Activated CD4-positive, alpha-beta memory T cell treated with anti-CD3 and anti-CD28 coated beads for 36 hours (primary cell): ENCODE measurements at places on chromosomes 2 and 18. TPM values are rescaled to one million over a fixed set of nuclear protein-coding genes. Genes with fewer than 3 reads are reported as not detected.

VWA3B gene
- total RNA-seq = not detected

CAVIN2 gene
- total RNA-seq = not detected

CLEC4F gene
- total RNA-seq = not detected

TSPYL6 gene
- not detected for total RNA-seq

RNF25 gene
- total RNA-seq = 15.6 TPM

MAP3K19 gene
- total RNA-seq = not detected

ARHGAP25 gene
- 87.7 TPM for total RNA-seq

TCF23 gene
- not detected for total RNA-seq

CYS1 gene
- not detected for total RNA-seq

FBXO36 gene
- 1.5 TPM for total RNA-seq

IL1B gene
- total RNA-seq = 0.44 TPM

DNA sequence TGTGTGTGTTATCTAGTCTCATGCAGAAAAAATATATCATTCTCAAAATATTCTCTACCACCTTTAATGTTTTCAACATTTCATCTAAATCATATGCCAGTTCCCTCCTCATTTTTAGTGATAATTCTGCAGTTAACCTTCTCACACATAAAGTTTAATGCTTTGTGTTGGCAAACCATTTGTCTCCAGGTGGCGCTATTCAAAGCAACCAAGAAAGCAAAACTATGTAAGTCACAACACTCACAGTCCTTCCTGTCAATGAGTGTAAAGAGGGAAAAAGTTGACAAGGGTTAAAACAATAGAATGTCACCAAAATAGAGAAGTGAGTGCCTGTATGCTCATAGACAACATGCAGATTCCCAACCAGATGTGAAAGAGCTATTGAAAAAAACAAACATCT, 961.6 kb upstream of the LRRTM1 start:
- DNase-seq = no peak

GRCh38 chr2:120682654-120683053, 53.0 kb upstream of the GLI2 start:
- DNase-seq = no peak

DNA sequence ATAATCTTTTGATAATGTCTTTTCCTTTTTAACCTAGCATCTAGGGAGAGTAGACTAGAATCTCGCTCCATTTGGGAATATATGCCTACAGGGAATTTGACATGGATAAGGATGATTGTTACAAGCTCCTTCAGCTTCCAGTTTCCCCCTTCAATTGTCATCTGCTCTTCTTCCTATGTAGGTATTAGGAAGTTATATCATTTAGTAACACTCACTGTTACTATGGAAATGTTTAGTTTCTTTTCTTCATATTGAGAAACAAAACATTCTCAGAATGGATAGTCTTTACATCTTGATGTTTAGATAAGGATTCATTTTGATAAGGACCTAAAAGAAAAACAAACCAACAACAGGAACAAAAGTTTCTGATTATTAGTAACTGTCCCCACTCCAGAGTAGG, 127.6 kb downstream of the PHLPP1 start:
- no peak for DNase-seq

DNA sequence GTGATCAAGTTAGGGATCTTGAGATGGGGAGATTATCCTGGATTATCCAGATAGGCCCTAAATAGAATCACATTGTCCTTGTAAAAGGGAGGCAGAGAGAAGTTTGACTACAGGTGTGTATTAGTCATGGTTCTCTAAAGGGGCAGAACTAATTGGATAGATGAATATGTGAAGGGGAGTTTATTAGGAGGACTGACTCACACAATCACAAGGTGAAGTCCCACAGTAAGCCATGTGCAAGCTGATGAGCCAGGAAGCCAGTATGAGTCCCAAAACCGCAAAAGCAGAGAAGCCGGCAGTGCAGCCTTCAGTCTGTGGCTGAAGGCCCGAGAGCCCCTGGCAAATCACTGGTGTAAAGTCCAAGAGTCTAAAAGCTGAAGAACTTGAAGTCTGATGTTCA, 275.8 kb downstream of the KCNS3 start:
- no peak for DNase-seq

GRCh38 chr2:71896385-71897136, 251.1 kb downstream of the CYP26B1 start:
- no peak for DNase-seq

GRCh38 chr2:69184224-69184623, 171.2 kb downstream of the ANTXR1 start:
- DNase-seq = no peak

DNA sequence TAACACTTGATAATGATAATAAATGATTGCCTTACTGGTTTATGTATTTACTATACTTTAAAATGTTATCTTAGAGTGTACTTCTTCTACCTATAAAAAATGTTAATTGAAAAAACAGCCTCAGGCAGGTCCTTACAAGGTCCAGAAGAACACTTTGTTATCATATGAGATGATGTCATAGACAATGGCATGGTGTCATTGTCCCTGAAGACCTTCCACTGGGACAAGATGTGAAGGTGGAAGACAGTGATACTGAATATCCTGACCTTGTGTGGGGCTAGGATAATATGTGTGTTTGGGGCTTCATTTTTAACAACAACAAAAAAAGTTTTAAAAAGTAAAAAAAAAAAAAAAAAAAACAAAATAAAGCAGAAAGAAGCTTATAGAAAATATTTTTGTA, 342.2 kb upstream of the KYNU start:
- DNase-seq = no peak

- DNase-seq = no peak
Observed at GRCh38 chr2:157203651-157204050, 53.9 kb upstream of the GALNT5 start.

- no peak for DNase-seq
Observed at GRCh38 chr2:45901468-45902032, 250.1 kb downstream of the PRKCE start.

GRCh38 chr2:26214759-26215158, 29.7 kb downstream of the HADHA start:
- DNase-seq = no peak

DNA sequence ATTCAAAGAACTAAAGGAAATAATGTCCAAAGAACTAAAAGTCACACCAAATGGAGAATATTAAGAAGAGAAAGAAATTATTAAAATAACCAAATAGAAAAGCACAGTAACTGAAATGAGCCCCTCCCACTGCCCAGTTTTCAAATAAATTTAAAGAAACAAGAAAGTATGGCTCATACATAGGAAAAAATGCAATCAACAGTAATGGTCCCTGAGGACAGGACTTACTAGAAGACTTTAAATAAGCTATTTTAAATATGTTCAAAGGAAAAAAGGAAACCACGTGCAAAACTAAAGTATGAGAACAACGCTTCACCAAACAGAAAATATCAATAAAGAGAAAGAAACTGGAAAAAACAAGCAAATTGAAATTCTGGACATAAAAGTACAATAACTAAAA, 58.9 kb downstream of the TMEM131 start:
- DNase-seq = no peak

GRCh38 chr2:76080154-76080553, 369.4 kb upstream of the GCFC2 start:
- DNase-seq = no peak

GRCh38 chr18:78902795-78903435, 76.7 kb upstream of the SALL3 start:
- no peak for DNase-seq

- DNase-seq = no peak
Observed at GRCh38 chr2:148967056-148967455, 71.4 kb upstream of the LYPD6B start.

- DNase-seq = no peak
Observed at GRCh38 chr2:162062559-162062958, 11.5 kb downstream of the DPP4 start.

DNA sequence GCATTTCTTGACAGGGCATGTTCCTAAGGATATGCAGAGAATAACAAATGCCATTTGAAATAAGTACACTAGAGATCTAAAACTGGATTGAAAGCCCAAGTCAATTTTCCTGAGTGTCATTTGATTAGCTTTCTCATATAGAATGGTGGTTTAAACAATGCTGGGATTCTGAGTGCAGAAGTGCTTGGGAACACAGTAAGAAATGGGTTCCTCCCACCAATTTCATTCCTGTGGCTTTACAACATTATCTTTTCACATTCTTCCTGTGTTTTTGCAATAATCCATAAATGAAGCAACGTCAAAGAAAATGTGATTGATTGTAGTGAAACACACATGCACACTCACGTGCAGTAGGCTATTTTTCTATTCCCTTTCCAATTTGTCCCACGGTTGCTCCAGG, 1858.4 kb upstream of the PIK3C3 start:
- no peak for DNase-seq

- DNase-seq = no peak
Observed at GRCh38 chr2:141392517-141393213, 738.2 kb downstream of the LRP1B start.

DNA sequence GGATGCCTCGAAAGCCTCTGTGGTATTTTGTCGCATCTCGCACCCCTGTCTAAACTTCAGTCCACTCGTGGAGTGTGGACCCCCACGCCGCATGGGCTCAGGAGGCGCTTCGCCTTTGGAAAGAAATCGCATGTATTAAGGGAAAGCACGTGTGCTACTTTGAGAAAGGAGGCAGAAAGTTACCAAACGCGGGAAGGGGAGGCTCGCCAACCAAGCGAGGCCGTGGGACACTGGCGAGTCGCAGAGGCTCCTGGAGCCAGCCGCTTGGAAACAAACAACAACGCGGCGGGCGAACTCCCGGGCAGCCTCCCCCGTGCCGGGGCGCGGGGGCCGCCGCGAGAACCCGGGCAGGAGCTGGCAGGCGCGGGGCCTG, 455 bp upstream of the AGAP1 start:
- no peak for DNase-seq

DNA sequence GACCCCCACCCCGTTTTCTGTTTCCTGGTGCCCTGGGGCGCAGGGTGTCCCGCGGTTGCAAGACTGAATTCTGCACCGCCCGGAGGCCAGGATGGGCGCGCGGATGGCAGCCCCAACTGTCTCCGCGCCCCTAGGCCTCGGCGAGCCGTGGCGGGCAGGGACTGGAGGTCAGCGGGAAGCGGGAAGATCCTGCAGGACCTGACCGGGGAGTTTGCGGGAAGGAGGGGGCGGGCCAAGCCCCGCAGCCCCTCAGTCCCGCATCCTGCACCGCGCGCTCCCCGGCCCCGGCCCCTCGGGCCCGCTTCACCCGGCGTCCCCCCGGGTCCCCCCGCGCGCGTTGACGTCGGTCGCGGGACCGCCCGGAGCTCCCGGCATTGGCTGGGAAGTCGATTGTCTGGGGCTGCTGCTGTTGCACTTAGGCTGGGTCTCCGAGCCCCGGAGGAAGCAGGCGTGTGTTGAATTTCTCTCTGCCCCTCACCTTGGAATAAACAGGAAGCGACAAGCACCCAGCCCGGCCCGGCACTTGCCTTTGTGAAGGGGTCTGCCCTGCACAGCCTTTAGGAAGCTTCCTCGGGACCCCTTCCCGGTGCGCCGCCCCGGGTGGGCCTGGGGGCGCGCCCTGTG, at the start of gene LDLRAD4:
Gene LDLRAD4 (plus strand): TSS at position 393 of the 624 bp plus-strand sequence.
- DNase-seq = peak; percentile 52

DNA sequence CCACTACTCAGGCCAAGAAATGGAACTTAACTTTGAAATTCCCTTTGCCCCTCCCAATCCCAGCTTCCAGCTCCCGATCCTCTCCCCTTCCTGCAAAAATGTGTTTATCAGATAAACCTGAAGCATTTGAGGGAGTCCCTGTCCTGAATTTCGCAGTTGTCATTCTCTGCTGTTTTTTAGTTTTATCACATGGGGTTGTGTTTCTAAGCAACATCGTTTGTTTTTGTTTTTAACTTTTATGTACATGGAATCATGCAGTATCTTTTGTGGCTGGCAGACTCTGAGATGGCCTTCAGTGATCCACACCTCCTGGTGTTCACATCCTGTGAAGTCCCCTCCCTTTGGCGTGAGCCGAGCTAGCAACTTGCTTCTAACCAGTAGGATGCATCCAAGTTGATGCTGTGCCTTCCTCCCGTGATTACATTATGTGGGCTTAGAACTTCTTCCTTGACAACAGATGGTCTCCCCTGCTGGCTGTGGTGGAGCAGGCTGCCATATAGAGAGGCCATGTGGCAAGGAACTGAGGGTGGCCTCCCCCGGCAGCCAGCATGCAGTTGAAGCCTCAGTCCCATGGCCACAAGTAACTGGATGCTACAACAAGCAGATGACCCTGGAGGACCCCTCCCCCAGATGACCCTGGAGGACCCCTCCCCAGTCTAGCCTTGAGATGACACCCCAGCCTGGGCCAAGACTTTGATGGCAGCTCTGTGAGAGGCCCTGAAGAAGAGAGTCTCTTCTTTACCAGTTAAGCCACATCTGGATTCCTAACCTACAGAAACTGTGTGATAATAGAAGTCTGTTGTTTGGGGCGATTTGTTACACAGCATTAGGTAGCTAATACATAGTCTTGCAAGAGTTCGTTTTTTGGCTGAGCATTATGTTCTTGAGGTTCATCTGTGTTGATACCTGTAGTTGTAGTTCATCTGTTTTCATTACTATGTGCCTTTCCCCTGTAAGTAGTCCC, 27.7 kb downstream of the SH3BP4 start:
- no peak for DNase-seq

GRCh38 chr2:67671464-67672450, 274.6 kb downstream of the ETAA1 start:
- no peak for DNase-seq

GRCh38 chr2:84395820-84396219, 63.3 kb downstream of the SUCLG1 start:
- DNase-seq = no peak

DNA sequence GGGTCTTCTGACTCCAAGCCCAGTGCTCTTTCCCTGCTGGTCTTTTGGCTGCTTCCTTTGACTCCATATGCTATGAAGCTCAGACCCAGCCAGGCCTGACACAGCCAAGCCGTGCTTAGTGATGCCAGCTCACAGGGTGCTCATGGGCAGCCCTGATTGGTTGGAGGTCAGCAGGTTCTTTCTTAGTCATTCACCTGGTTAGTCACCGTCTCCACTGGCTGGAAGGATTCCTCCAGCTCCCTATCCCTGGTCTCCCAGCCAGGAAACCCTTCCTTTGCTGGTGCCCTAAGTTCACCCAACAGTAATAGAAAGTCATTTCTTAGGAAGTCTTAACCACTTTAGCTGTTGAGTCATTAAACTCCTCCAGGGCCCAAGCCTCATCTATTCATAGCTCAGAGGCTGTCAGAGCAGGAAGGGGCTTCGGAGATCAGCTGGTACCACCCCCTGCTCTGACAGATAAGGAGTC, 3.9 kb downstream of the KCNK3 start:
- DNase-seq = peak; percentile 20

DNA sequence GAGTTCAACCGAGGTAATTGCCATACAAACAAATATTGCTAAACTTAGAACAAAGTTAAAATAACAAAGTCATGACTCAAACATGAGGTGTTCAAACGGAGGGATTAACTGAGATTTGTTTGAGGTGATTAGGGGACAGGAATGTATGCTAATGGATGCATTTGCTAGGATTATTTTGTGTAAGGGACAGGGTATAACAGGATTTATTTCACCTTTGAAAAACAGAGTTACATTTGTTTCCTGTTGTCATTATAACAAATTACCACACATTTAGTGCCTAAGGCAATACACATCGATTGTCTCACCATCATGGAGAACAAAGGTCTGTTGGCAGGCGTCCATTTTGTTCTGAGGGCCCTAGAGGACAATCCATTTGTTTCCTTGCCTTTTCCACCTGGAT, 304.3 kb upstream of the CNTNAP5 start:
- DNase-seq = no peak
